NAMALWA (cell line): ENCODE measurements at places on chromosomes 6 and 20.

DNA sequence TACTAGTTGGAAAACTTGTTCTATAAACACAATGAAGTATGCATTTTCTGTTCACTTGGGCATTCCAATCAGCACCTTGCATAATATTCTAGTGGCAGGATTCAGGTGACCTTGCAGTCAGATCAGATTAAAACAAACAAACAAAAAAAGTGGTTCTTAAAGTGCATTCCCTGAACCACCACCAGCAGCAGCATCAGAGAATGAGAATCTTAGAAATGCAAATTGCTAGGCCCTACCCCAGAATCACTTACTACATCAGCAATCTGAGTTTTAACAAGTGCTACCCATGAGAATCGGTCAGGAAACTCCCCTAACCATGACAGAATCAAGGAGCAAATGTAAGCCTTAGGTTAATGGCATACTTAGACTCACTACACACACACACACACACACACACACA is 41.7 kb downstream of the SNAP25 start:
- DNase-seq = no peak

DNA sequence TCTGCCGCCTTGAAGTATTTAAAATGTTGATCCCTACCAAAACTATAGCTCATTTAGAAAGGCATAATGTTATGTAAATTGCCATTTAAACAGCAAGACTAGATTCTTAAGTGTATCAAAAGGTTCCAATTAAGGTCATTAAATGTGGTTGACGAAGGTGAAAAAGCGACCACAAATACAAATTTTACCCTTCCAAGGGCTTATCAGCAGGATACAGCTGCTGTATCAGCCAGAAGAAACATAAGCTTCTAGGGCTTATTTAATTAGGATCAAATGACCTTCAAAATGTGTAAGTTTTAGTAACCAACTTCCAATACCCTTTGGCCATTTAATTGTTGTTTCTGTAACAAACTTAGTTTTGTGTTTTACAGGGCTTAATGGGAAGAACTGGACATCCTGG is 139.9 kb downstream of the COL9A1 start:
- no peak for DNase-seq

GRCh38 chr6:118697554-118697953 is 46.2 kb upstream of the CEP85L start:
- DNase-seq = no peak

DNA sequence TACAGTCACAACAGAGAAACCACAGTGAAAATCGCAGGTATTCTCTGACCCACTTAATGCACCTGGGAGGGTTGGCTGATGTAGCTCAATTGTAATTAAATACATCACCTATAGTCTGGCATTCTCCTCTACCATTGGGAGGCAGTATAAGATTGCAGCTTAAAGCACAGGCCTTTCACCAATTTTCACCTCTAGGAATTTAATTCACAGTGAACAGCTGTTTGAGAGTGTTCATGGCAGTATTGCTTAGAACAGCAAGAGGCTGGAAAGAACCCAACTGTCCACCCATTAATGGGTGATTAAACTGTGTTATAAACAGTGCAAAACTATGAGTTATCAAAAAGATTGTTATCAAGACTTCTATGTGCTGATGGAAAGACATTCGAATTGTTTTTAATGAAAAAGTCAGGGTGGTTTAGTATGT is 2.0 kb downstream of the EDEM2 start:
- DNase-seq = peak; percentile 90
